Activated T-helper 9 cell treated with anti-CD3 and anti-CD28 coated beads, Interleukin-2, amount 50 U/mL, for 16 hours (primary cell): ENCODE measurements at places on chromosomes 7 and 10.

DNA sequence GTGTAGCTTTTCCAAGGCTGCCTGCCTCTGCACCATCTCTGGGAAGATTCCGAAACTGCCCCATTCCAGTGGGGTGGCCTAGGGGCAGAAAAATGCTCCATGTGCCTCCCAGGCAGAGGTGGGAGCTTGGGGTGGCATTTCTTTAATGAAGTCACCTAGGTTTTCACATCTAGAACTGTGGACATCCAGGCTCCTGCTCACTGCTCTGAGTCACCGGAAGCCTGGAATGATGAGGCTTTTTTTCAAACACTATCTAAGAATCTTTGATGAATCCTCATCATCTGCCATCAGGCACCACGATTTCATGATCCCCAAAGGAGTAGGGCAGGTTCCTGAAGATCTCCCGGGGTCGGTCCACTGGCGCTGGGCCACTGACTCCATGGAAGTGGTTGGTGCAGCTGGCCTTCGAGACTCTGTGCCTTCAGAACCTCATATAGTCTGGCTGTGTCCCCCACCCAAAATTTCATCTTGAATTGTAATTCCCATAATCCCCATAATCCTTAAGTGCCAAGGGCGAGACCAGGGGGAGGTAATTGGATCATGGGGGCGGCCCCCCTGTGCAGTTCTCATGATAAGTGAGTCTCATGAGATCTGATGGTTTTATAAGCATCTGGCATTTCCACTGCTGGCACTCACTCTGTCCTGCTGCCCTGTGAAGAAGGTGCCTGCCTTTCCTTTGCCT, 37.1 kb downstream of the MTURN start:
- DNase-seq = no peak

DNA sequence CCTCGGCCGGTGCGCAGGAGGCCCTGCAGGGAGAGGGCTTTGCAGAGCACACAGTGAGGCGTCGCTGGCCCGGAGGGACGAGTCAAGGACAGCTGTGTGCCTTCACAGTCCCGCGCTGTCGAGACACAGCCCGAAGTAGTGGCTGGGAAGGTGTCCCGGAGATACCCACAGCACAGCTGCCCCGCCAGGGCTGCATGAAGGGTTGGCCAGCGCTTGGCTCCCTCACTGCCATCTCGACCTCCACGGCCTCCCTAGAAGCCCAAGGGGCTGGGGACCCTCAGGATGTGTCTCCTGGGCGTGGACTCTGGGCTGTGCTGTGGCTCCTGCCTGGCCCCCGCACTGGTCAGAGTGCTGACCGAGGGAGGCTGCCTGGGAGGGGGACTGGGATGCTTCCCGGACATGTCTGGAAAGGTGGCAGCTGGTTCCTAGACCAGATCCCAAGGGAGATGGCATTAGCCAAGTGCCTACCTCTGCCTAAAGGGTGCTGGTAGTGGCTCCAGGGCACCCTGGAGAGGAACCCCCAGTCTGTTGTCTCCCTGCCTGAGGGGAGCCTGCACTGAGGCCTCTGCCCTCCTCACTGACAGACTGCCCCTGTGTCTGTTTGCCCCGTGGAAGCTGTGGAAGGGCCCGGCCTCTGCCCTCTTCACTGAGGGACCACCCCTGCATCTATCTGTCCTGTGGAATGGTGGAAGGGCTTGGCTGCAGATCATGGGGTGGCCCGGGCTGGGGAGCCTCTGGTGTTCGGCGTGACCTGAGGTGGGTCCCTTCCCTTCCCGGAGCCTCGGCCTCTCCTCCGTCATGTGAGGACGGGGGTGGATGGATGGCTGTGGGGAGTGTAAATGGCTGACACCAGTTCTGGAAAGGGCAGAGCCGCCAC, 5.8 kb downstream of the ELFN1 start:
- DNase-seq = no peak

- no peak for DNase-seq
Observed at GRCh38 chr10:124259139-124259825, 159.4 kb downstream of the OAT start.

DNA sequence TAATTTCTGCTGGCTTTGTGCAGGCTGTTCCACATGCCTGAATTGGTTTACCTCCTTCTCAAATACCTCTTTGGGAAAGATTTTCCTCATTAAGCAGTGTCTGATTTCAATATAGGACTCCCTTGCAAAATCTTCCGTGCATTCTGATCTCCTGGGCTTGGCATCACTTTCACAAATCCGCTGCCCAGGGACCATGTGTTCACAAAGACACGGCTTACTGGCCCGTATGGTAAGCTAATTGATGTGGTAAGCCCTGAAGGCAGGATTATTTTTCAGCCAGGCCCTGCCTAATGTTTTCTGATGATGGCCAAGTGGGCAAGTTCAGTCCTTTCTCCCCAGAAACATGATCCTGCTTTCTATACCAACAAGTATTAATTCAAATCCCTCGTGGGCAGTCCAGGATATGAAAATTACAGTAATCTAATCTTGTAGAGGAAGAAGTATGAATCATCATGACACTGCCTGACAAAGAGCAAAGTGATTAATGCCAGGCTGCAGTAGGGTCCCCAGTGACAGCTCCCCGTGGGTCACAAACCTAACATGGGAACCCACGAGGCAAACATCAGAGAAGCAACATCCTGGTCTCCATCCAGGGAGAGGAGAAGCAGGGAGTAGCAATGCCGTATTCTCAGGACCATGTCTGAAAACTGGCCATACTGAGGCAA, 11.6 kb upstream of the SVIL start:
- DNase-seq = no peak

DNA sequence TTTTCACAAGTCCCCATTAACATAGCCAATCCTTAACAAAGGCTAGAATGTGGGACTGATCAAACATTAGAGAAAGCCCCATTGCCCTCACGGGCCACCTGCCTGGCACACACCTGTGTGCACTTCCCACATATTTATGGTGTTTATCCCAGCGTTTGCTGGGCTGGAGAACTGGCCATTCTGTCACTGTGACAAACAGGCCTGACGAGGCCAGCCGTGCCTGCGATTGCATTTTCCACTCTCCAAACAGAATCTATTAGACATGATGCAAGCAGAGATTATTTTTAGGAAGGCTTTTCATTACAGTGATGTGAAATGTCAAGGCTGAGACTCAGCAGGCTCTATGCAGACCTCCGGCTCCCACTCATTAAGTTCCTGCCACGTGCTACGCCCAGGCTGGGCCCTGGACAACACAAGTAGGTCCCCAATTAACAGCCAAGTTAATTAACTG, 20.4 kb downstream of the PTPRN2 start:
- DNase-seq = no peak

DNA sequence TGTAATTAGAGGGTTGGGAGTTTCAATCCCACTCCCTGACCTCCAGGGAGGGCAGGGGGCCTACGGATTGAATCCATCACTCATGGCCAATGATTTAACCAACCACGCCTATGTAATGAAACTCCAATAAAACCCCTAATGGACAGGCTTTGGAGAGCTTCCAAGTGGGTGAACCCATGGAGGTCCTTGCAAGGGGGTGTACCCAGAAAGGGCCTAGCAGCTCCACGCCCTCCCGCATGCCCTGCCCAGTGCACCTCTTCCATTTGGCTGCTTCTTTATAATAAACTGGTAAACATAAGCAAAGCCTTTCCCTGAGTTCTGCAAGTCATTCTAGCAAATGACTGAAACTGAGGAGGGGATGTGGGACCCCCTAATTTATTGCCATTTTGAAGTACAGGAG, 280.1 kb downstream of the FRMD4A start:
- no peak for DNase-seq

GRCh38 chr7:16524332-16524731, 2.3 kb upstream of the LRRC72 start:
- no peak for DNase-seq

DNA sequence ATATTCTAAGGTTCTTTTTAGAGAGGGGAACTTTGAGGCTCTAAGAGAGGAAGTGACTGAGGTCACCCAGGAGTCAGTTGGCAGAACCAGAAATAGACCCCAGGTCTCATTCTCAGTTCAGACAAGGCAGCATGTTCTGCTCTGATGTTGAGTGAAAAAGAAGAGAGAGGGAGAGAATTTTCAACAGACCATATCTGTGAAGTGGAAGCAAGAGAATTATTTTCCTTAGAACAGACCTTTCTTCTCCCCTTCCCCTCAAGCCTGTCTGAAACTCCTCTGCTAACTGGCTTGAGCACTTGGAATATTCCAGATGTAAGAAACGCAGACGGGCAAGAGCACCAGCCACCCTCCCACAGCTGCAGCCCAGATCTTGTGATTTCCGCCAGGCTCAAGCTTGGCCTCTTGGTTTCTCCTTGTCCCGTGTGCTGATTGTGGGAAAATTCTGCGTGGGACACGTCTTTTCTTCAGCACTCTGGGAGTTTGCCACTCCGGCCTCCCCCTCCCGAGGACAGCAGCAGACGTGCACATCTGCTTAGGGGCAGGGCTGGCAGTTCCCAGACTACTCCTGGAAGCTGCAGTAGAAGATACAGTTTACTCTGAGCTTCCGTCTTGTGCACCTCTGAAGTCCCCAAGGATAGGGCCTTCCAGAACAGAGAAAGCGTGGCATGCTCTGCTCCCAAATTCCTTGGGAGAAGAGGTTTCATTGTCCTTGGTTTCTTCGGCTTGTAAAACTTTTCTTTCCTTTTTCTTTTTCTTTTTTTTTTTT, 22.7 kb upstream of the IKZF1 start:
- no peak for DNase-seq
